ENCODE measurements at places on chromosomes 2 and 18. TPM values are rescaled to one million over a fixed set of nuclear protein-coding genes. Genes with fewer than 3 reads are reported as not detected.

GRCh38 chr2:98034745-98035144, 39.0 kb upstream of the TMEM131 start:
- H3K27ac ChIP-seq, result no peak overlapping the region
- no peak overlapping the region for H3K4me3 ChIP-seq
- H3K36me3 ChIP-seq, result no peaks in the 10 kb centered on the region
- H3K27me3 ChIP-seq, result no peaks in the 10 kb centered on the region
- no peak for DNase-seq

- no peaks in the 10 kb centered on the region for H3K4me1 ChIP-seq
- DNase-seq, result no peak
- no peaks in the 10 kb centered on the region for H3K27me3 ChIP-seq
- no peak overlapping the region for H3K4me3 ChIP-seq
- no peaks in the 10 kb centered on the region for H3K36me3 ChIP-seq
Observed at GRCh38 chr2:140863713-140864112, 1267.1 kb downstream of the LRP1B start.

- no peak for DNase-seq
- H3K36me3 ChIP-seq, result no peaks in the 10 kb centered on the region
- no peaks in the 10 kb centered on the region for H3K4me1 ChIP-seq
- no peaks in the 10 kb centered on the region for H3K27me3 ChIP-seq
- H3K4me3 ChIP-seq, result no peak overlapping the region
Observed at GRCh38 chr2:95700519-95700918, 108.7 kb downstream of the TRIM43 start.

DNA sequence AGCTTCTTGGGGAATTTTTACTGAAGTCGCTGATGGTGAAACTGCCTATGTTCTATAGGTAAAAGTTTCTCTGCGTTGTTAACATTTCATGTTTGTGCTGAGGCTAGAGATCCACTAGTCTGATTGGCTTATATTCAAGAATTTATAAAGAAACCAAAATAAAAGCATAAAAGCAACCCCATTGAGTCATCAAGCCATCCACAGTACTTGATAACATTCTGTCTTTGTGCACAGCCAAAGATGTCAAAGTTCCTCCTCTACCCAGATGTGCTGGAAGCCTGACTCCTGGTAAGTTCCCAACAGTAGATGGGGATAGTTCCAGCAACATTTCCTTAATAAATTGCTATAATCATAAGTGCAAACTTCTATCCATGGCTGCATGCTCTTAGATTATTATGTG, 107.8 kb downstream of the TANC1 start:
- H3K4me1 ChIP-seq, result no peaks in the 10 kb centered on the region
- no peak for DNase-seq
- H3K4me3 ChIP-seq, result no peak overlapping the region
- no peaks in the 10 kb centered on the region for H3K36me3 ChIP-seq
- H3K27me3 ChIP-seq, result no peaks in the 10 kb centered on the region

DNA sequence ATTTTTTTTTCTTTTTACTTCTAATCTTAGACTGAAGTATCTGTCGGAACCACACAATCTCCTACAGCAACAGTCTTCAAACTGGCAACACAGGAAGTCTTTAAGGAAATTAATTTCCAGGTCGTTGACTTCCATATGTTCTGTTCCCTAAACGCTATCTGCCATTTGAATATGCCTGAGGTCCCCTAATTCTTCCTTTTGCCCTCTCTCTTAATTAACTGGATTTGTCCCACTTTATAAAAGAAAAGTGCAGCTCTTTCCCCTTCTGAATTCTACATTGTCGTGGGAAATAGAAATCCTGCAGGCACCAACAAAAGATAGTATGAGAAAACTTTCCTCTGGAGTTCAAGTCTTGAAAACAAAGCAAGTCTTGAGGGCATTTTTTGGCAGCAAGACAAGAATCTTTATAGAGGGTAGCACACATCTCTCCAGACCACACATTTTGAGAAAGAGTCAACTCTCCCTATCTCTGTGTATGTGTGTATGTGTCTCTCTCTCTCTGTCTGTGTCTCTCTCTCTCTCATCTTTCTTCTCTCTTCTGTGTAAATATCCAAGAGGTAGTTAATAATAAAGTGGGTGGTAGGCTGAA, 879.8 kb downstream of the SOCS6 start:
- H3K4me3 ChIP-seq, result no peak overlapping the region
- no peaks in the 10 kb centered on the region for H3K27me3 ChIP-seq
- H3K36me3 ChIP-seq, result no peaks in the 10 kb centered on the region
- H3K4me1 ChIP-seq, result no peaks in the 10 kb centered on the region

- no peaks in the 10 kb centered on the region for H3K4me1 ChIP-seq
- H3K27me3 ChIP-seq, result no peaks in the 10 kb centered on the region
- DNase-seq, result no peak
Observed at GRCh38 chr18:65942854-65943253, 192.0 kb downstream of the CDH7 start.

GRCh38 chr2:143745060-143745459, 615.8 kb downstream of the ARHGAP15 start:
- DNase-seq, result no peak
- no peaks in the 10 kb centered on the region for H3K4me1 ChIP-seq
- H3K36me3 ChIP-seq, result no peaks in the 10 kb centered on the region
- no peaks in the 10 kb centered on the region for H3K27me3 ChIP-seq
- H3K27ac ChIP-seq, result no peak overlapping the region

GRCh38 chr2:125652280-125652679, 1003.7 kb upstream of the GYPC start:
- no peak for DNase-seq
- H3K36me3 ChIP-seq, result no peaks in the 10 kb centered on the region
- H3K4me1 ChIP-seq, result no peaks in the 10 kb centered on the region

DNA sequence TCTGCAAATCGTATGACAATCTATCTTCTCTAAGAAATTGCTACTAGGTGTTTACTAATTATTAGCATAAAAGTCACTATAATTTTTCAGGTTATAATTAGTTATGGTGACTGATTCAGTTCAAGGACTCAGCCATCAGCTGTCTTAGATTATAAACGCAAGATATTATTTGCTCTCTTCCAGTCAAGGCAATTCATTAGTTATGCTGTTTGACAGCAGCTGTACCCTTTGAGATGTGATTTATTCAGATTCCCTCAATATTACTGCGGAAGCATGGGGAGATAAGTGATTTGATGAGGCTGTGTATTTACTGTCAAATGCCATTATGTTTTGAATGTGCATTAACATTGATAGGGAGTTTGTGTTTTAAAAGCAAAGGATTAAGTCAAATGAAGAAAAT, 558.9 kb upstream of the FSIP2 start:
- no peak overlapping the region for H3K27ac ChIP-seq
- no peaks in the 10 kb centered on the region for H3K27me3 ChIP-seq
- H3K36me3 ChIP-seq, result no peaks in the 10 kb centered on the region
- no peak for DNase-seq
- no peaks in the 10 kb centered on the region for H3K4me1 ChIP-seq
- no peak overlapping the region for H3K4me3 ChIP-seq

The SPOPL gene
- total RNA-seq, result 12.4 TPM

DNA sequence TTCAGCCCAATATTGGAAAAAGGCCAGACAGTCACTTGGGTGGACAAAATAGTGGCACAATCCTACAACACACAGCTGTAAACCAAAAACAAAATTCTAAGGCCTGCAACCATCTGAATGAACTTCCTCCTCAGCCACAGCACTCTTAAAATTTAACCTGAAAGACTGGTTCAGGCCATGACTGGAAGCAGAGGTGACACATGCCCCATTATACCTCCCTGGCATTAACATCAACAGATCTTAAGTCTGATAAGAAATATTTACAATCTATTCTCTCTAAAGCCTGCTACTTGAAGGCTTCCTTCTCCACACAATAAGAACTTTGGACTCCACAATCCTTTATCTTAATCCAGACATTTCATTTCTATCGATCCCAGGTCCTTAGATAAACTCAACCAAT, 192.4 kb upstream of the LRP1B start:
- H3K4me1 ChIP-seq, result no peaks in the 10 kb centered on the region
- DNase-seq, result no peak
- no peak overlapping the region for H3K27ac ChIP-seq
- no peaks in the 10 kb centered on the region for H3K27me3 ChIP-seq
- H3K4me3 ChIP-seq, result no peak overlapping the region

DNA sequence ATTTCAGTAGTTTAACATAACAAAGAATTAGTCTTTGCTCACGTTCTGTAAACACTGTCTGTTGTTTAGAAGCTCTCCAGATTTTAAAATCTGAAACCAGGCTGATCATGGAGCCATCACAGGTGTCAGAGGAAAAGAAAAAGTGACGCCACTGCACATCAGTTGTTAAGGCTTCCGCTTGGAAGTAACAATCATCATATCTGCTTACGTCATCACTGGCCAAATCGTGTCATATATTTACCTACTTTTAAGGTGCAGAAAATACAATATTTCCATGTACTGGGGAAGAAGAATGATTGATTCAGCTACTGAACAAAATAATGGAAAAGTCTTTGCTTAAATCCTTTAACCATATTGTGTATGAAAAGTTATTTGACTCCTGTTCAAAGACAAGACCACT, 382.6 kb upstream of the MC4R start:
- no peaks in the 10 kb centered on the region for H3K36me3 ChIP-seq
- no peak overlapping the region for H3K27ac ChIP-seq
- no peak for DNase-seq
- no peak overlapping the region for H3K4me3 ChIP-seq
- H3K4me1 ChIP-seq, result no peaks in the 10 kb centered on the region
- no peaks in the 10 kb centered on the region for H3K27me3 ChIP-seq

DNA sequence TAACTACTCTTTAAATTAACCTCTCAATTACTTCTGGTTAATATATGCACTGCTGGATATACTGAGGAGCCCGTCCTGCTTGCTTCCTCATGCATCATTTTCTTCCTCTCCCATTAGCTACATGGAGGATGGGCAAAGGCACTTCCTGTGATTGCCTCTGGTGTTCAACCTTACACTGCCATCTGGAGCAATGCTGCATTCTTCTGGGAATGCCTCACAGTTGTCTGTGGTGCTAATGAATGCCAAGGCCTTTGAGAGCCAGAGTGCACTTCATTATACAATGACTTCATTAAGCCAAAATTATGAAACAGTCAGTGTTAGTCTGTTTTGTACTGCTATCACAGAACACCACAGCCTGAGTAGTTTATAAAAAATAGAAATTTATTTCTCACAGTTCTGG, 134.8 kb upstream of the DOCK10 start:
- no peak for DNase-seq
- H3K27ac ChIP-seq, result no peak overlapping the region
- H3K36me3 ChIP-seq, result no peaks in the 10 kb centered on the region
- H3K4me3 ChIP-seq, result no peak overlapping the region
- no peaks in the 10 kb centered on the region for H3K27me3 ChIP-seq
- H3K4me1 ChIP-seq, result no peaks in the 10 kb centered on the region

GRCh38 chr18:27608174-27608573, 423.1 kb upstream of the CHST9 start:
- no peaks in the 10 kb centered on the region for H3K4me1 ChIP-seq
- H3K36me3 ChIP-seq, result no peaks in the 10 kb centered on the region
- no peaks in the 10 kb centered on the region for H3K27me3 ChIP-seq
- H3K4me3 ChIP-seq, result no peak overlapping the region
- no peak for DNase-seq

DNA sequence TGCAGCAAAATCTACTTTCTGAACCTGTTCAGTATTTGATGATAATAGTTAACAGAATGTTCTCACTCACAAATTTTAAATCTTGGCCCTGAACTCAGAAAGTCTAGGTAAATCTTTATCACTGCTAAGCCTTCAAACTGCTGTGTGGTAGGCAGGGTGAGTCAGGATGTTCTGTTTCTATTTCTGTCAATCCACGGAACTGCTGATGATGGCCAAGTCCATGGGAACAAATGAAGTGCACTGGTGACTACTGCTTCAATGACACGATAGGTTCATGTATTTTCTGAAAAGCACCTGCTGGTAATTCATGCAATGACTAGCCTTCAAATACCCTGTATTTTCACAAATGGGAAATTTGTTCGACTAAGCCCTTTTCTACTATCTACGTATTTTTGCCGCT, 14.2 kb downstream of the NIFK start:
- no peak for DNase-seq
- no peak overlapping the region for H3K27ac ChIP-seq
- H3K27me3 ChIP-seq, result no peaks in the 10 kb centered on the region
- no peaks in the 10 kb centered on the region for H3K36me3 ChIP-seq
- no peak overlapping the region for H3K4me3 ChIP-seq

The AGAP1 gene
- 9.3 TPM for total RNA-seq

The LIMS3 gene
- not detected for total RNA-seq

- no peaks in the 10 kb centered on the region for H3K27me3 ChIP-seq
- no peak for DNase-seq
- H3K4me1 ChIP-seq, result no peaks in the 10 kb centered on the region
Observed at GRCh38 chr2:167752734-167753133, 494.7 kb downstream of the STK39 start.

The NXPH2 gene
- total RNA-seq, result not detected

- H3K27ac ChIP-seq, result no peak overlapping the region
- no peaks in the 10 kb centered on the region for H3K27me3 ChIP-seq
- H3K4me1 ChIP-seq, result no peaks in the 10 kb centered on the region
- DNase-seq, result no peak
- H3K4me3 ChIP-seq, result no peak overlapping the region
Observed at GRCh38 chr2:219722276-219722879, 94.9 kb downstream of the SLC4A3 start.

DNA sequence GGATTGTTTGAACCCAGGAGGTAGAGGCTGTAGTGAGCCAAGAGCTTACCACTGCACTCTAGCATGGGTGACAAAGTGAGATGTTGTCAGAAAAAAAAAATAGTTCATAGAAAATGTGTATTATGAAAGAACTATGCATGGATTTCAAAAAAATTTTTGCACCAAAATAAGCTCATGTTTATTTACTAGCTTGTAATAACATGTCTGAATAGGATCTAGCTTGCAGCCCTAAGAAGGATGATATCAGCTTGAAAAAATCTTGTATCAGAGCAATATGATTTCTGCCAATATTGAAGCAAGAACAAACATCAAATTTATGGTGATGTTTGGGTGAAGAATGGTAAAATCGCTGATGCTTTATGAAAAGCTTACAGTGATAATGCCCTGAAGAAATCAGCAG, 97.0 kb upstream of the RFX8 start:
- H3K27ac ChIP-seq, result no peak overlapping the region
- no peaks in the 10 kb centered on the region for H3K36me3 ChIP-seq
- DNase-seq, result no peak
- H3K27me3 ChIP-seq, result no peaks in the 10 kb centered on the region

DNA sequence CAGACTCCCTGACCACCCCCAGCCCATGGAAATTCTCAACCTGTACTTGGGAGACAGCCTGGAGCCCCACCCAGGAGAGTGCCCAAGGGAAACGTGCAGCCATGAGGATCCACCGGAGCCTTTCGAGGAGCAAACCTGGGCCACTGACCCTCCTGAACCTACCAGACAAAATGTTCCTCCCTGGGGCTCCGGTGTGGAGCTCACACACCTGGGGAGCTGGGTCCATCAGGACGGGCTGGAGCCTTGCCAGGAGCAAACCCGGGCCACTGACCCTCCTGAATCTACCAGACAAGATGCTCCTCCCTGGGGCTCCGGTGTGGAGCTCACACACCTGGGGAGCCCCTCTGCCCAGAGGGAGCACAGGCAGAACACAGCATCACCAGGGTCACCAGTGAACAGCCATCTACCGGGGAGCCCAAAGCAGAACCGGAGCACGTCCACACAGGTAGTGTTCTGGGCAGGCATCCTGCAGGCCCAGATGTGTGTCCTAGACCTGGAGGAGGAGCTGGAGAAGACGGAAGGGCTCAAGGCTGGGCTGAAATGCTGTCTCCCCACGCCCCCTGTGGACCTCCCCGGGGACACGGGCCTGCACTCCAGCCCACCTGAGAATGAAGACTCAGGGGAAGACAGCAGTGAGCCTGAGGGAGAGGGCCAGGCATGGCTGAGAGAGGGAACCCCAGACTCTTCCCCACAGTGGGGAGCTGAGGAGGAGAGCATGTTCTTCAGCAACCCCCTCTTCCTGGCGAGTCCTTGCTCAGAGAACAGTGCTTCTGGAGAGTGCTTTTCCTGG, 8.9 kb downstream of the PSD4 start:
- no peak for DNase-seq
- H3K4me3 ChIP-seq, result no peak overlapping the region
- H3K4me1 ChIP-seq, result peaks cover 39% of the 10 kb centered on the region
- H3K36me3 ChIP-seq, result no peaks in the 10 kb centered on the region
- no peak overlapping the region for H3K27ac ChIP-seq
- H3K27me3 ChIP-seq, result no peaks in the 10 kb centered on the region
